Anterior cingulate cortex (tissue), 58 donors: ENCODE measurements at places on chromosomes 2 and 18.

GRCh38 chr2:175304541-175304940 is 123.0 kb upstream of the ATP5MC3 start:
- no peak for DNase-seq

DNA sequence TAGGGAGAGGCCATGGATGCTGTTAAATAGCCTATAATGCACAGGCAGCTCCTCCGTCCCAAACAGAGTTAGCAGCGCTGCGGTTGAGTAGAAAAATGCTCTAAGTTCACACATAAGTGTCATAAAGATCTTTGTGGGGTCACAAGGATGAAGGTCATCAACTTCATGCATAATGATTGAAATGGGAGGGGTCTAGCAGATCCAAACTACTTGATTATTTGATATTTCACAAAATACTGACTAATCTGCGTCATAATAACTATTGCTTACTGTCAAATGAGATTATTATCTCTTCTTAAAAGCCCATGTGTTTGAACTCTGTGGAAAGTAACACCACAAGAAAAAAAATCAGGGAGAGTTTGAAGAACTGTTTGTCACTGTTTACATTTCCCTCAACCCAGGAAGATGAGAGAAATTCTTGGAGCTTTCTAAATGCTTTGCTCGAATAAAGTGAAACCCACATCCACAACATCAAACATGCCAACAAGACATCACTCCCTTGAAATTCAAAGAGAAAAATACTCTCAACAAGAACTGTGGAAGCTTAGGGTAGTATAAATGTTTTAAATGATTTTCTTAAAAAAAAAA is 50.5 kb upstream of the CREB1 start:
- no peak for DNase-seq

- no peak for DNase-seq
Observed at GRCh38 chr2:185618625-185619024, 120.0 kb upstream of the FSIP2 start.

GRCh38 chr18:63899206-63899605 is 8.6 kb upstream of the SERPINB10 start:
- DNase-seq, result no peak

DNA sequence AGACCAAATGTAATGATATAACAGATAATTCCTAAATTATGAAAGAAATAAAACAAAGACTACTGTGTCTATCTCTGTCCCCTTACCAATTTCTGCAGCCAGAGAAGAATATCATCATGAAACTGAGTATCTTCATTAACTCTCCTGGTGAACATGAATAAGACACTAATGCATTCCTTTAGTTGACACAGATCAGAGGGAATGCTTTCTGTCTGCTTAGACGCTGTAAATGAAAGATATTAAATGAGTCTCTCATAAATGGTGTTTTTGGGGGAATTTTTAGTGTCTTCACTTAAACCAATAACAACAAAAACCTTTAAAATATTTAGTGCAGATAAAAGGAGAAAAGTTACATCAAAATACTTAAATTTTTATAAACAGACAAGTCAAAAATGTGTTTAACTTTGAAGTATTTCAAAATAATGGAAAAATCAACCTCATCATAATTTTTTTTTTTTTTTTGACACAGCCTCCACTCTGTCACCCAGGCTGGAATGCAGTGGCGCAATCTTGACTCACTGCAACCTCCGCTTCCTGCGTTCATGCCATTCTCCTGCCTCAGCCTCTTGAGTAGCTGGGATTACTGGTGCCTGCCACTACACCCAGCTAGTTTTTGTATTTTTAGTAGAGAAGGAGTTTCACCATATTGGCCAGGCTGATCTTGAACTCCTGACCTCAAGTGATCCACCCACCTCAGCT is 16.0 kb downstream of the EPG5 start:
- DNase-seq, result no peak

GRCh38 chr2:145910416-145910815 is 1390.5 kb upstream of the ZEB2 start:
- DNase-seq, result no peak

DNA sequence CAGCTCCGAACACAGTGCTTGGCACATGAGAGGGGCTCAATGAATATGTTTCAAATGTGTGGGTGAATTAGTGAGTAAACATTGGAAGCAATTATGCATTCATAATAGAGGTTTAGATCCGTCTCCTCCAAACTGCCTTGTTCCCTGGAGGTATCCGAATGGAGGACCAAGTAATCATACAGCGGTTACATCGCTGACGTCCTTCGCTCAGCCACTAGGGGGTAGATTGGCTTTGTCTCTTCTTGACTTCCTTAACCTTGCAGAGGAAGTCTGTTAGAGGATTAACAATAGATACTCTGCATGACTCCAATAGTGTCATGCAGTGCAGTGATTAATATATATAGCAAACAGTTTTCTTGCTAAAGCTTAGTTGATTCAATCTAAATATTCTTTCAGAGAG is 517.0 kb downstream of the PTPRM start:
- no peak for DNase-seq

DNA sequence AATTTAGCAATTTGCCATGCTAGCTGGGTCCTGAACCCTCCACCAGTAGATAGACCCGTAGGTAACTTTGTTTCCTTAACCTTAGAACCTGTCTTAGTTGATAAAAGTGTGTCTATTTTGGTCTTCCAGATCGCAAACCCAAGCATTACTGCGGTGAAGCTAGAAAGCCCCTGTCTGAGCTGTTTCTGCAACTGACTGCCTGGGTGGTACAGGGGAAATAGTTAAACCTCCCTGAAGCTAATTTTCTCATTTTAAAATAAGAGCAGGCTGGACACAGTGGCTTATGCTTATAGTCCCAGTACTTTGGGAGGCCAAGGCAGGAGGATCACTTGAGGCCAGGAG is 101.7 kb upstream of the MSH2 start:
- no peak for DNase-seq

GRCh38 chr2:221102896-221103688 is 469.0 kb downstream of the EPHA4 start:
- DNase-seq, result no peak

GRCh38 chr2:162037028-162037795 is 36.8 kb downstream of the DPP4 start:
- no peak for DNase-seq

- DNase-seq, result no peak
Observed at GRCh38 chr2:232349946-232350635, 28.5 kb upstream of the ALPP start.
